ENCODE measurements at places on chromosomes 7 and 10.

DNA sequence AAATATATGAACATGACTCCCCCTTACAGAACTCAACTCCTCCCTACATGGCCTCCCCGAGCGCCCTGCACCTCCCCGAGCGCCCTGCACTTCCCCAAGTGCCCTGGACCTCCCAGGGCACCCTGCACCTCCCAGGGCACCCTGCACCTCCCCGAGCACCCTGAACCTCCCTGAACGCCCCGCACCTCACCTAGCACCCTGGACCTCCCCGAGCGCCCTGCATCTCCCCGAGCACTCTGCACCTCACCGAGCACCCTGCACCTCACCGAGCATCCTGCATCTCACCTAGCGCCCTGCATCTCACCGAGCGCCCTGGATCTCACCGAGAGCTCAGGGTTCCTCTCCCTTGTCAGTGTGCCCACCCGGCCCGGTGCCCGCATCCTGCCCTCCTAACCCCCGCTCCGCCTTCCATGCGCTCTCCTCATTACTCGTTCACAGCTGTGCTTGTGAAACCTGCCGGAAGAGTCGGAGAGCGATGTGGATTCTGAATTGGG, 134.3 kb downstream of the ACTR3B start:
- no peak for DNase-seq

- no peak for DNase-seq
Measured at GRCh38 chr7:50714857-50715256, 67.8 kb downstream of the GRB10 start.

DNA sequence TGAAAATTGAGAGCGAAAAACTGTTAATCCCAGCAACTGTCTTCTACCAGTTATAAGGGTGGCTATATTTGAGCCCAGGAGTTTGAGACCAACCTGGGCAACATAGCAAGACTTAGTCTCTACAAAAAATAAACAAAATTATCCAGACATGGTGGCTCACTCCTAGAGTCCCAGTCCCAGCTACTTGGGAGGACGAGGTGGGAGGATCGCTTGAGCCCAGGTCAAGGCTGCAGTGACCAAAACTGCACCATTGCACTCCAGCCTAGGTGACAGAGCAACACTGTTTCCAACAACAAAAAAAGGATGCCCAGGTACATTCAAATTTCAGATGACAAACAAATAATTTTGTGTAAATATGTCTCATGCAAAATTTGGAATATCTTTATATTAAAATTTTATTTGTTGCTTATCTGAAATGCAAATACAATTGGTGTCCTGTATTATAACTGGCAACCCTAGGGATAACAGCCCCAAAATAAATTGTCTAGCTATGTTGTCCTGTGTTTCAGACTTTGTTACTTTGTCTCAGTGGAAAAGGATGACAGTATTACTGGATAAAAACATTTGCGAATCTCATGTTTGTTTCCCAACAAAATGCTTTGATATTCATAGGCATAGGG, 26.7 kb downstream of the FAM171A1 start:
- DNase-seq, result no peak

DNA sequence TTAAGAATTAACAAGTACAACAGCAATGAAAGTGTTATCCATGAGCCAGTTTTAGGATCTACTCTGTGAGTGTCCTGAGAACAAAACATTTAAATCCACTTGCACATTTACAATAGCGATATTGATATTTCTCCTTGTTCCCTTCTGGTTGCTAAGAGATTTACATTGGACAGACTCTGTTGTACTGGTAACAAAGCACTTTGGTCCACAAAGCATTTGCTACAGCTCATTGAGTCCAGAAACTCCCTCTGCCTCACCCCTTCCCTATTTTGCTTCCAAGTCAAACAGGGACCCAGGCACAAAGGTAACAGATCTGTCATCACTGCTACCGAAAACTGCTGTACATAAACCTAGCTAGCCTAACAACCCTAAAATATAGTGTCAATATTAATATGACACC, 2.1 kb downstream of the ANK3 start:
- no peak for DNase-seq

- no peak for DNase-seq
Measured at GRCh38 chr7:104240401-104240800, 32.6 kb upstream of the ORC5 start.

- no peak for DNase-seq
Measured at GRCh38 chr7:100573691-100574361, at the start of gene SAP25. Gene SAP25 (minus strand): TSS chr7:100573900. CDS start chr7:100573742, 158 bp downstream.

GRCh38 chr10:90723416-90724068, 134.3 kb downstream of the HTR7 start:
- DNase-seq, result no peak

- DNase-seq, result no peak
Measured at GRCh38 chr10:109218207-109218606, 705.1 kb downstream of the XPNPEP1 start.

DNA sequence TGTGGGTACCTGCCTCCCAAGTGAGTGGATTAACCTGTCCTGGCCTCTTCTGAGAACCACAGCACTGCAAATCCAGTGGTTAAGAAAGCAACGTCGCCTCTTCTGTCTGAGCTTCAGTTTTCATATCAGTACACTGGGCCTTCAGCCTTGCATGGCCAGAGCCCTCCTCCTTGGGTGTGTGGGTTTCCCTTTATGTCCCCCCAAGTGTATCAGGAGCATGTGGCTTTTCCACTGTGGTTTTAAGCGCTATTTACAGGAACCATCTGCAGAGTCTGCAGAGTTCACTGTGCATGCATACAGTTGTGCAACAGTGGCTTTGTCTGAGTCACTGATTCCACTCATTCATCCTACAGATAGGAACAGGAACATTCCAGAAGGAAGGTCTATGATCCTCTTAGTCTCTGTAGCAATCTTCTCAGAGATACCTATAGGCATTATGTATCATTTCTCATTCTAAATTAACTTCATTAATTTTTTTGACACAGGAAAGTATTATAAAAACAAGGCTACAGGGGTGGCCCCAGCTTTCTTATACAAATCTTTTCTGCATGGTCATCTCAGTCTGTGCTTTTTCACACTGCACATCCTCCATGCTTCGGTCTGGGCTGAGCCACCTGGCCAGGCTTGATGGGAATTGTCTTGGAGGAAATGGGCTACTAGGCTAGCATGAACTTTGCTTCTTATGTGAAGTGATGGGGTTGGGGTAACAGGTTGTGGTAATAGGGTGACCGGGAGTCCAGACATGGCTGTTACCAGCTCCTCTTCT, 17.1 kb downstream of the MBL2 start:
- DNase-seq, result no peak

- no peak for DNase-seq
Measured at GRCh38 chr7:22231806-22232205, 125.1 kb downstream of the RAPGEF5 start.

- DNase-seq, result no peak
Measured at GRCh38 chr7:80440883-80441282, 71.0 kb downstream of the GNAT3 start.

- no peak for DNase-seq
Measured at GRCh38 chr7:74253835-74254128, 417 bp downstream of the RFC2 start.

DNA sequence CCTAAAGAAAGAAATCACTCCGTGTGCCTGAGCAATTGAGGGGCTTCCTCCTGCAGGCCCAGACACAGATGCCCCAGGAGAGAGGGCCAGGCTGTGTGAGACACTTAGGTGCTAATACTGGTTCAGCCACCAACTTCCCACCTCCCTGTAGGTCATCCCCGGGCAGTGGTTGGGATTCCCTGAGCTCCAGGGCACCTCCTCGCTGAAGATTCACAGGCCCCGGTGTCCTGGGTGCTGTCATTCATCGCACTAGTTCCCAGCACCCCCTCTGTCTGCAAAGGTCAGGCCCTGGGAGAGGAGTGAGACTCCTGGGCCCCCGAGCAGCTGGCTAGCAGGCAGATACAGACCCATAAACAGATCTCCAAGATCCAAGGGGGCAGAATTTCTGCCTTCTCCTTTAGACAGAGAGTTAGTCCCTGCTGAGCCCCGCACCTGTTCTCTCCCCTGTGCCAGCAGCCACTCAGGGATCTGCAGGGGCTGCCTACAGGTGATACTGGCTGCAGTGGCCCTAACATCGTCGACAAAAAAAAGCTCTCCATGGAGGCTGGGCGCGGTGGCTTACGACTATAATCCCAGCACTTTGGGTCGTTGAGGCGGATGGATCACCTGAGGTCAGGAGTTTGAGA, 38.2 kb upstream of the GTF2I start:
- no peak for DNase-seq

DNA sequence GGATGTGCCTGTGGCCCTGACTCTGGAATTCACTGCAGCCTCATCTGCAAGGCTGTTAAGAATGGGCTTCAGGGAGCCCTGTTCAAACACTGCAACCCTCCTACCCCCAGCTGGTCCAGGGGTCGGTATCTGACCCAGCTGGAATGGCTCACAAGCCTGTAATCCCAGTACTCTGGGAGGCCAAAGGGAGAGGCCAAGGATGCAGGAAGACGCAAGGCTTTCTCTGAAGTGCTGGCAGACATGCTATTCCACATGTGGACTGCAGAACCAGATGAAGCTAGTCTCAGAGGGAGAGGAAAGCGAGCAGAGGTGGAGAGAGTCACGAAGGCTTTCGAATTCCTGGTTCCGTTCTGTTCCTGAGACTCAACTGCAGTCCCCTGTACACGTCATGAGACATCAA, 45.0 kb downstream of the ESYT2 start:
- no peak for DNase-seq

GRCh38 chr10:62577666-62578291, 203.6 kb downstream of the ZNF365 start:
- no peak for DNase-seq

DNA sequence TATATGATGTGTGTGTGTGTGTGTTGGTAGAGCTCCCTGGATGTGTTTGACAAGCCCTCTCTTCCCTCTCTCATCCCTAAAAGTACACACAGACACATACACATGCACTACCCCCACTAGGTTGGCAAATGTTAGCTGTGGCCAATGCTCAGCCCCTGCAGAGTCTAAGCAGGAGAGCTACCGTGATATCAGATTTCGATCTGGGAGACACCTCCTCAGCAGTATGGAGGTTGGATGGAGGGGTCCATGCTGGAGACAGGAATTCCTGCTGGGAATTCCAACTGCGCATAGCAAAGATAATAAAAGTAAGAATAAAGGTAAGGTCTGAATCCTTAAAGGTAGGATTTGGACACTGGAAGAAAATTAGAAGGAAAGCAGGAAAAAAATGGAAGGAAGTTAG, 85.7 kb downstream of the C10orf90 start:
- DNase-seq, result no peak

- peak; percentile 62 for DNase-seq
Measured at GRCh38 chr7:139016931-139017511, 18.8 kb downstream of the ZC3HAV1L start.

DNA sequence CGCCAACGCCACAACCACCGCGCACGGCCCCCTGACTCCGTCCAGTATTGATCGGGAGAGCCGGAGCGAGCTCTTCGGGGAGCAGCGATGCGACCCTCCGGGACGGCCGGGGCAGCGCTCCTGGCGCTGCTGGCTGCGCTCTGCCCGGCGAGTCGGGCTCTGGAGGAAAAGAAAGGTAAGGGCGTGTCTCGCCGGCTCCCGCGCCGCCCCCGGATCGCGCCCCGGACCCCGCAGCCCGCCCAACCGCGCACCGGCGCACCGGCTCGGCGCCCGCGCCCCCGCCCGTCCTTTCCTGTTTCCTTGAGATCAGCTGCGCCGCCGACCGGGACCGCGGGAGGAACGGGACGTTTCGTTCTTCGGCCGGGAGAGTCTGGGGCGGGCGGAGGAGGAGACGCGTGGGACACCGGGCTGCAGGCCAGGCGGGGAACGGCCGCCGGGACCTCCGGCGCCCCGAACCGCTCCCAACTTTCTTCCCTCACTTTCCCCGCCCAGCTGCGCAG, 424 bp downstream of the EGFR start:
- DNase-seq, result no peak

DNA sequence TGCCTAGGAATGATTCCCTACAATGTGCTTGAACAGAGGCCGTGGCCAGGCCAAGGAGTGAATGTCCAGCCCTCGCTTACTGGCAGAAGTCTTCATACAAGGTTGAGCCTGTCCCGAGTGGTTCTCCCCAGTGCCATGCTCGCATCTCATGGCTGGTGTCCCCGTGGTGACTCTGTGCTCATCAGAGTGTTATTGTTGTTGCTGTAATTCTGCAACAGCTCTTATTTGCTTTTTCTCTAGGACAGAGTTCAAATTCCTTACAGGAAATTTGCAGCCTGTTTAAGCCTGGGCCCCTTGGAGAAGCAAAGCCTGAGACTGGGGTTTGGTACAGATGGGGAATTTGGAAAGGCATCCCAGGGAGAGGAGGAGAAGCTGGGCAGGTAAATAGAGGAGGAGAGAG, 157.7 kb upstream of the PRR15 start:
- no peak for DNase-seq

- DNase-seq, result no peak
Measured at GRCh38 chr7:47325337-47325736, 256.6 kb downstream of the TNS3 start.

DNA sequence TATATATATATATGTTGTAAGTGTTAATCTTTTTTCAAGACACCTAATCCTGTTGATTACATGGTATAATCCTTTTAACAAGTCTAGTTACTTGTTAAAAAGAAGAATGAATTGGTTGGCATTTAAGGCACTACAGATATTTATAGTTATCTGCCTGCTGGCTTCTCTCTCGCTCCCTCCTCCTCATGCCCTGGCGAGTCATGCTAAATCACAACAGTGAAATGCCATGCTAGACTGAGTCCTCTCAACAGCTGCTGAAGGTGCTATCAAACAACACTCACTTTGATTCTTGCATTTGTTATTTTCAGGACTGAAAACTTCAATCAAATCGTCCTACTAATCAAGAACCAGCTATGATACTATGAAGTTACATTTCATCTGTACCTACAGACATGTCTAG, 15.4 kb downstream of the NRAP start:
- no peak for DNase-seq

DNA sequence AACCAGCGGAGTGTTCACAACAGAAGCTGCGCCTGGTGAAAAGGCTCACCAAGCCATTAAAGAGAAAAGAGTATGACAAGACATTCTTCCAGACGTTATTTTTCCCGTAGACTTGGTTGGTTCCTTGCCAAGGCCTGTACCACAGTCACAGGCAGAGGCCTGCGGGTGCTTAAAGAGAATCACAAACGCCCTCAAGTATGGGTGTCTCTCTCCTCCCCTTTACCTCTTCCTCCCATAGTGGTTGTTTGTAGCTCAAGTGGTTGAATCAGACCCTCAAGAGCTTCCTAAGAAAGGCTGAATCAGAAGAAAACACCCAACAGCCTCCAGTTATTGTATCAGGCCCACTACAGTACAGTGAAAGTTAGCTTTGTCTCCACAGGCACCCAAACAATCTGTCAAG, 169.0 kb downstream of the CREB5 start:
- no peak for DNase-seq

DNA sequence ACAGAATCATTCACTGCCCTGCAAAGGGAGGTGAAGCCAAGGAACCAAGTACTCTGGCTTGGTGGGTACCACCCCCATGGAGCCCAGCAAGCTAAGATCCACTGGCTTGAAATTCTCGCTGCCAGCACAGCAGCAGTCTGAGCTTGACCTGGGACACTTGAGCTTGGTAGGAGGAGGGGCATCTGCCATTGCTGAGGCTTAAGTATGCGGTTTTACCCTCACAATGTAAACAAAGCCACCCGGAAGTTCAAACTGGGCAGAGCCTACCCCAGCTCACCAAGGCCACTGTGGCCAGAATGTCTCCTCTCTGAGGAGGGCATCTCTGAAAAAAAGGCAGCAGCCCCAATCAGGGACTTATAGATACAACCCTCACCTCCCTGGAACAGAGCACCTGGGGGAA, 1050.0 kb upstream of the GHITM start:
- no peak for DNase-seq
